ENCODE measurements at places on chromosomes 3 and 15.
A peak's percentile ranks its signal among the peaks of the same experiment; 100 is the strongest.

GRCh38 chr15:90046911-90047392, 45.8 kb downstream of the ZNF710 start:
- no peak for DNase-seq

GRCh38 chr3:113684271-113684819, 12.1 kb downstream of the USF3 start:
- no peak for DNase-seq

GRCh38 chr3:43302116-43302880, 16.0 kb downstream of the SNRK start:
- no peak for DNase-seq

GRCh38 chr3:123774474-123774873, 109.7 kb downstream of the MYLK start:
- no peak for DNase-seq

DNA sequence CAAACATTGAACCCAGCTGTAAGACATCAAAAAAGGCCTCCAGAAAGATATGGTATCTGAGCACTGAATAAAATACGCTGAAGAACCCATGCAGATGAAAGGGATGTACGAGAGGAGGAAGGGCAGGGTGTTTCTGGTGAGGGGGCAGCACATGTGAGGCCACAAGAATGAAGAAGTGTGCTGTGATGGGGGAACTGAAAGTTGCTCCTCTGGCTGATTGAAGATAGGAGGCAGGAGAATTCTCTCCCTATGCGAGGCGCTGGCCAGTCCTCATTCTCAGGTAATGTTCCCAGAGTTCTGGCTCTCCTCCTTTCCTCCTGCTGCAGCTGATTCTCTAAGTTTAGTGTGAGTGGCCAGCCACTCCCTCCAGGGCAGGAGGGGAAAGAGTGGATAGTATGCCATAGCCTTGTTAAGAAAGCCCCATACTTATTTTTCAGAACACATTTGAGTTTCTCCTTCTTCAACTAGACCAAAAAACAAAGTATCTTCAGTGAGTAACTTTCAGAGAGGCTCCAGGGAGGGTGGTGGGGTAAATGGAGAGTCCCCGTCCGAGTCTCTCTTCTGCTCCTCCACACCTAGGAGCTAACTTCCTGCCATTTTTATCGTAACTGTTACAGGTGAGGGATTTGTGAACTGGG, 26.9 kb upstream of the MYO1E start:
- no peak for DNase-seq

DNA sequence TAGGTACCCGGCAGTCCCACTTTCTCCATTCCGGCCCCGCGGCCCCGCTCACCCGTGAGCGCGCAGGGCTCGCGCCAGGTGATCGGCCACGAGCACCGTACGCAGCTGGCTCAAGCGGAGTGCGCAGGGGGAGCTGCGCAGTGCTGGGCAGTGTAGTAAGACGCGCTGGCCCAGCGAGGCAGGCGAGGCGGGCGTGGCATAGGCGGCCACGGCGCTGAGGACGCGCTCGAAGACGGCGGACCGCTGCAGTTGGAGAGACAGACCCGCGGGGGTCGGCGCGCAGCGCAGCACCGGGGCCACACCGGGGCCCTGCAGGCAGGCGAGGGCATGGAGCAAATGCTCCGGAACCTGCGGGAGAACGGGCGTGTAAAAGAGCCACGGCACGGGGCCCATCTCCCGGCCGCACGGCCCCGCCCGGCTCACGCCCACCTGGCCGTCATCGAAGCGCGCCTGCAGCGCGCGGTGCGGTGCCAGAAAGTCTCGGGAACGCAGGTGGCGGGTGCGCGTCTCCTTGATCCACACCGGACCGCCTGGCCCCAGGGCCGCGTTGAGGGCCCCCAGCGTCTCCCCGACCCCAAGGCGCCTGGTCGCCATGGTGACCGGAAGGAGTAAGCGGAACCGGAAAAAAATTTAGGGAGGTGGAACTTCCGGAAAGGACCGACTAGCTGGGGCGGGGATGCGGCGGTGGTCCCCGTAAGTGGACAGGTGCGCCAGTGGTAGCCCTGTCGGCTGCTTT, at the start of gene DALRD3:
TSS of gene DALRD3 (minus strand) at position 610 of the 736 bp plus-strand sequence. CDS start at position 594, 16 bp downstream.
- peak; percentile 52 for DNase-seq

GRCh38 chr3:180855364-180855763, 57.1 kb upstream of the FXR1 start:
- DNase-seq: no peak

GRCh38 chr3:63135367-63135766, 142.7 kb upstream of the SYNPR start:
- DNase-seq: no peak

- DNase-seq: no peak
Observed at GRCh38 chr3:51585197-51585596, 46.7 kb downstream of the RAD54L2 start.

- DNase-seq: no peak
Observed at GRCh38 chr15:37823601-37824275, 110.7 kb upstream of the TMCO5A start.

GRCh38 chr3:195271410-195272243, 668 bp upstream of the XXYLT1 start:
- DNase-seq: peak; percentile 85

GRCh38 chr3:79410617-79411016, 357.2 kb downstream of the ROBO1 start:
- no peak for DNase-seq

DNA sequence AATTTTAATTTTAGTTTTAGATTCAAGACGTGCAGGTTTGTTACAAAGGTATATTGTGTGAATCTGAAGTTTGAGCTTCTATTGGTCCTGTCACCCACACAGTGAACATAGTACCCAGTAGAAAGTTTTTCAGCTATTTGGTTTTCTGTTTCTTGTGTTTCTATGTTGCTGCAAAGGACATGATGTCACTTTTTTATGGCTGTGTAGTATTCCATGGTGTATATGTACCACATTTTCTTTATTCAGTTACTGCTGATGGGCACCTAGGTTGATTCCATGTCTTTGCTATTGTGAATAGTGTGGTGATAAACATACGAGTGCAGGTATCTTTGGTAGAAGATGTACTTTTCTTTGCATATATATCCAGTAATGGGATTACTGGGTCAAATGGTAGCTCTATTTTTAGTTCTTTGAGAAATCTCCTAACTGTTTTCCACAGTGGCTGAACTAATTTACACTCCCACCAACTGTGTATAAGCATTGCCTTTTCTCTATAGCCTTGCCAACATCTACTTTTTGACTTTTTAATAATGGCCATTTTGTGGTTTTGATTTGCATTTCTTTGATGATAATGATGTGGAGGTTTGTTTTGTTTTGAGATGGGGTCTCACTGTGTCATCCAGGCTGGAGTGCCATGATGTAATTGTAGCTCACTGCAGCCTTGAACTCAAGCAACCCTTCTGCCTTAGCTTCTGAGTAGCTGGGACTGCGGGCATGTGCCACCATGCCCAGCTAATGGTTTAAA, 43.9 kb downstream of the LIMD1 start:
- no peak for DNase-seq

GRCh38 chr3:177928172-177928873, 607.9 kb upstream of the KCNMB2 start:
- DNase-seq: no peak

DNA sequence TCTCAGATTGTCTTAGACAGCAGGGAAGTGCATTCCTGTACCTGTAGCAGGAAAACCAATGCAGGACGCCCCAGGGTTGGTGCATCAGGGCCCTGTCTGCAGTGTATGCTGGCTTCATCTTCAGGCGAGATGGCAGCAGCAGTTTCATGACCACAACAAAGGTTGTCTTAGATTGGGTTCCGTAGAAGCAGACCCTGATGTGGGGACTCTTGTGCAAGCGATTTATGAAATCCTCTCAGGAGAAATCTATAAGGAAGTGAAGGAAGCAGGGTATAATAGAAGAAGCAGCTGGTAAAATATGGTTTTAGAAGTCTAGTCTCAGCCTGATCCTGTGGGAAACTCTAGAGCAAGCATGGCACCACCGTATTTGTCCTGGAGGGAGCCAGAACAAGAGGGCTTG, 25.0 kb downstream of the DNAH1 start:
- DNase-seq: no peak

DNA sequence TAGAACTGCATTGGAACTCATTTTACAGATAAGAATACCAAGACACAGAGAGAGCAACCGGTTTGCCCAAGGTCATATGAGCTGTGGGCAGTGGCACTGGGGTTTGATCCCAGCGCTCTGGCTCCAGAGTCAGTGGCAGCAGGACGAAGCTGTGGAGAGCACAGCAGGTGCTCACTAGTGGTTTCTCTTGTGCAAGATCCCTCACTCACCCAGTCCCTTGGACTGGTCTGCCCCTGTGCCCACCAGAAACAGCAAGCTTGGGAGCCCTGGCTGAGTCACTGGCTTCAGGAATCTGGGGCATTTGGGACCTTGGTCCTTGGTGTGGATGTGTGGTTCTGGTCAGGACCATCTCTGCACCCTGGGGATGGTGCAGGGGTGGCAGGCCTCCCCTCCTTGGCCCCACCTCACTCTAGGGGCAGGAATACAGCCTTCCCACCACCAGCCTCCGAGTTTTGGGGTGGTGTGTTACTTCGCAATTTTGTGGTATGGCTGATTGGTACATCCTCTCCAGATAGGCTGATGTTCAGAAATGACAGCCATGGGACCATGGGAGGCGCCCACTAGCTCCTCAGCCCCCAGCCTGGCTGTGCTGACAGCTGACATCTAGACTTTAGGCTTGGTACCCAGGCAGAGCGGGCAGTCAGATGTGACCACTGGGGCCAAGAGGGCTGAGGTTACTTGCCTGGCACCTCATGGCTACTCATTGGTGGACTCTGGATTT, 104.6 kb downstream of the LSM3 start:
- no peak for DNase-seq

GRCh38 chr3:86986671-86987420, 4.1 kb downstream of the VGLL3 start:
- no peak for DNase-seq

GRCh38 chr15:85717212-85717611, 77.5 kb downstream of the KLHL25 start:
- DNase-seq: no peak

DNA sequence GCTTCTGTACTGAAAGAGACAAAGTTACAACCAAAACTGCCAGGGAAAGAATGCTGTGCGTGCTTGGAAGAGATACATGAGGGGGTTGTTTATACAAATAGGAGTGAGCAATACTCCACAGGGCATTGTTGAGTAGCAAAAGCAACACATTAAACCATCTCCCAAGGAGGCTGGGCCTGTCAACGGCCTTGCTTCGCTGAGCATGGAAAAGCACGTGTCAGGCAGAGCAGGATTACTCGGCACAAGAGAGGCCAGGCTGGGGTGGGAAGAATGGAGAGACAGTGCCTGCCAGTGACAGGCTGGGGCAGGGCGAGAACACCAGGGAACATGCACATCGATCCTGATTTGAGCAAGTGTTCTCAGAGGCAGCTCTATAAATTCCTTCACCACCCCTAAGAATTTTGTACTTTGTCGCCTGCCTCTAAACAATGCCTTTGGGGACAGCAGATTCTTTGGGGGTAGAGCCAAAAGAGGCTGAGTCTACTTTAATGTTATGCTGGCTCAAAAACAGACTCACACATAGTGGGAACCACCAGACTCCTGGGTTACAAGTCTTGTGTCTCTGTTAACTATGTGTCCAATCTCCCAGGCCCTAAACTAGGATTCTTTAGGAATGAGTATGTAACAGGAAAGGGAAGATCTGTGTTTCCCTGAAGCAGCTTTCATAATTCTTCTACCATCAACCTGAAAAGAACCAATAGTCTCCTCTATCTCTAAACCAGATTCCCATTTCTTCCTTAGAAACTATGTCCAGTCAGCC, 67.2 kb downstream of the LIPC start:
- DNase-seq: no peak

DNA sequence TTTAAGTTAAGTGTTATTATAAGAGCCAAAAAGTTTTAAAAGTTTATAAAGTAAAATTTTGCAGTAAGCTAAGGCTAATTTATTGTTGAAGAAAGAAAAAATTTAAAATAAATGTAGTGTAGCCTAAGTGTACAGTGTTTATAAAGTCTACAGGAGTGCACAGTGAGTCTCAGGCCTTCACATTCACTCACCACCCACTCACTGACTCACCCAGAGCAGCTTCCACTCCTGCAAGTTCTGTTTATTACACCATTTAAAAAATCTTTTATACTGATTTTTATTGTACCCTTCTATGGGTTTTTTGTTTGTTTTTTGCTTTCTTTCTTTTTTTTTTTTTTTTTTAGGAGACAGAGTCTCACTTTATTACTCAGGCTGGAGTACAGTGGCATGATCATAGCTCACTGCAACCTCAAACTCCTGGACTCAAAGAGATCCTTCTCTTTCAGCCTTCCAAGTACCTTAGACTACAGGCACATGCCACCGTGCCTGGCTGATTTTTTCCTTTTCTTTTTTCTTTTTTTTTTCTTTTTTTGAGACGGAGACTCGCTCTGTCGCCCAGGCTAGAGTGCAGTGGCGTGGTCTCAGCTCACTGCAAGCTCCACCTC, 25.9 kb downstream of the CSTA start:
- no peak for DNase-seq

DNA sequence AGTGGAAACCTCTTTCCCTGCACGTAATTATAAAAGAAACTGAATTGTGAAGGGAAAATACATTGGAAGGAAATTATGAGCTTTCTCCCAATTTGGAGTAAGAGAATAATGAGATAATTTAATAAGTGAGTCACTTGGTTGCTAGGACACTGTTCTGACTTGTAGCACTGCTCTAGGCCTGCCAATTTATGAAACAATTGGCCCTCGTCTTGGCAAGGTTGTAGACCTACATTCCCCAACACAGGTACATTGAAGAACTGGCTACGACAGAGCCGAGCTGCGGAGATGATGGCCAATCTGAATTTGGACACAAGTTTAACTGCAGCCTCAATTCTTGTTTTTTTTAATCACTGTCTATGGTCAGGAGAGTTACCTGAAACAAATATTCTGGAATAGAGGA, 674.1 kb downstream of the MECOM start:
- DNase-seq: no peak

DNA sequence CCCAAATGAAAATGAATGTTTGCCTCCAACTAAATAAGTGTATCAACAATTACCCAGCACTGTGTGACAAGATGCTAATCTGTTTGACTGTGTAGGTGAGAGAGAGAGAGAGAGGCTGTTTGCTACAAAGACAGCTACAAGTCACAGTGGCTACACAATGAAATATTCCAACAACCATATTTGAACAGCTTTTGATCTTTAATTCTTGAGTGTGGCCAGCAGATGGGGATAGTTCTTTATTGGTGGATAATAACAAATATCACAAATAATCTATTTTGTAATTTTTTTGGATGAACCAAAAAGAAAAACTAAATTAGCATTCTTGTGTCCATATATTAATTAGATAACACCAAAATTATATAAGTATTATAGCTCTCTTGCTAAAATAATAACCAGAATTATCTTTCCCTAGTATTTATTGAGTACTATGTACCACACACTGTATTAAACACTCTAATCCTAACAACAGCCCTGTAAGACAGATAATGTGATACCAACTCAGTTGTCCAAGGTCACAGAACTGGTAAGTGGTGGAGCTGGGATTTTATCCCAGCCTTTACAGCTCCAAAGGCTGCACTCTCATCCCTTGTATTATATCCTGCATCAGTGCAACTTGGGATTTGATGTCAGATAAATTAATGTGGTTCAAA, 61.9 kb upstream of the C3orf80 start:
- DNase-seq: no peak

Measured in activated CD4-positive, alpha-beta T cell treated with anti-CD3 and anti-CD28 coated beads, Interleukin-2, amount 50 U/mL, for 1 hour (primary cell).